Activated CD8-positive, alpha-beta memory T cell treated with anti-CD3 and anti-CD28 coated beads for 4 hours (primary cell): ENCODE measurements at places on chromosomes 4 and X.
A peak's percentile ranks its signal among the peaks of the same experiment; 100 is the strongest.

DNA sequence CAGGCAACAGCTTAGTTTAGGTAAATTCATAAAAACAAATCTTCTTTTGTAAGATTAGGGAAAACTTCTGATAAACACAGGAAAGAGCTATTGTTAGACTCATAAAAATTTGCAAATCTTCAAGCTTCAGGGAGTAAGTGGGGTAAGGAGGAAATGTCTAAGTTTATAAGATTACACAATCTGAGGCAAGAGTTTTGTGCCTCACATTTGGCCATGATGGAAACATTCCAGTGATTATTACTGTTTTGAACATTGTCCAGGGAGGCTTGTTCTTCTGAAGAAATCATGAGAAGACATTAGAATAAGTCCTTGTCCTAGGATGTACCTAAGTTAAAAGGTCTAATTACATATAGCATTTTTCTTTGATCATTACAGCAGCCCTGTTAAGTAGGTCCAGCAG is 72.8 kb downstream of the MAOB start:
- no peak for DNase-seq

DNA sequence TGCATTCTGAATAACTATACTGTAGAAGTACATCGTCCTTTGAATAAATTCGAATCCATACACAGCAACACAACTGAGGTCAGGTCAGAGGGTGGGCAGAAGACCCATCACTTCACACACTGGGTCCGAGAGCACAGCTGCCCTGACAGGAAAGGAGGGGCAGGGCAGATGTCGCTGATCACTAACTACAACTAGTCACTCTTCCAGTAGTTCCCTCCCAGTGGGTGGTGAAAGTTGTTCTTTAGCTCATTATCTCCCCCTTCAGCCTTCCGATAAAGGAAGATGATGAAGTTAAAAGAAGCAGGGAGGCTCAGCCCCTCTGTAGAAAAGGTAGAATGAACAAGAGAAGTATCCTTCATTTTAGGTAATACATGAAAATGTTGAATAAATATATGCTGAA is 278.9 kb downstream of the INPP4B start:
- no peak for DNase-seq

DNA sequence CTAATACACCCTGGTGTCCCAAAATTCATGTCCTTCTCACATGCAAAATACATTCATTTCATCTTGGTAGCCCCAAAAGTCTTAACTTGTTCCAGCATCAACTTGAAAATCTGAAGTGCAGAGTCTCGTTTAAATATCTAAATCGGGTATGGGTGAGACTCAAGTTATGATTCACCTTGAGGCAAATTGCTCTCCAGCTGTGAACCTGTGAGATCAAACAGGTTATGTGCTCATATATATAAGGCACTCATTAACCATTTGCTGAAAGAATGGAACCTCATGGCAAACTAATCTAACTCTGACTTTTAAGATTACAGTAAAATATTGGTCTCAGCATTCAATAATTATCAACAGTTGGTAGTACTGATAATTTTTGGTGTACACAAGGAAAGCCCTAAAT is 55.5 kb downstream of the PDLIM5 start:
- no peak for DNase-seq

GRCh38 chrX:119516157-119516702 is 48.0 kb downstream of the SLC25A5 start:
- DNase-seq: peak; percentile 1

DNA sequence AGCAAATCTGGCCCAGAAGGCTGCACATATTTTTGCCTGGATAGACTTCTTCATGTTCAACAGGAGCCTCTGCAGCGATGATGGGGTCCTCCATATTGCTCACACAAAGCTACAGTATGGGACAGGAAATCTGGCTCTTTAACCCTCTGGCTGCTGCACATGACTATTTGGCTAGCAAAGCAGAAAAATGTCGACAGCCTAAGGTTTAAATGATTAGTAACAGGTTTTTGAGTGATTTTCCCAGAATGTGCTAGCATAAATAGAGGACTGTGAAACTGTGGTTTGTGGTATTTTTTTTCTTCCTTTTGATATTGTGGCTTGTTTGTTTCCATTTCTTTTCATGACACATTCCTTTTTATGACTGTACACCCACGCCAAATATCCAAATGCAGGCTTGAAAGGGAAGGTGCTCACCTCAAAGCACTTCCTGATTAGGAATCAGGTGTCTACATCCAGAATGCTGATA is 120.2 kb upstream of the GK2 start:
- DNase-seq: no peak

DNA sequence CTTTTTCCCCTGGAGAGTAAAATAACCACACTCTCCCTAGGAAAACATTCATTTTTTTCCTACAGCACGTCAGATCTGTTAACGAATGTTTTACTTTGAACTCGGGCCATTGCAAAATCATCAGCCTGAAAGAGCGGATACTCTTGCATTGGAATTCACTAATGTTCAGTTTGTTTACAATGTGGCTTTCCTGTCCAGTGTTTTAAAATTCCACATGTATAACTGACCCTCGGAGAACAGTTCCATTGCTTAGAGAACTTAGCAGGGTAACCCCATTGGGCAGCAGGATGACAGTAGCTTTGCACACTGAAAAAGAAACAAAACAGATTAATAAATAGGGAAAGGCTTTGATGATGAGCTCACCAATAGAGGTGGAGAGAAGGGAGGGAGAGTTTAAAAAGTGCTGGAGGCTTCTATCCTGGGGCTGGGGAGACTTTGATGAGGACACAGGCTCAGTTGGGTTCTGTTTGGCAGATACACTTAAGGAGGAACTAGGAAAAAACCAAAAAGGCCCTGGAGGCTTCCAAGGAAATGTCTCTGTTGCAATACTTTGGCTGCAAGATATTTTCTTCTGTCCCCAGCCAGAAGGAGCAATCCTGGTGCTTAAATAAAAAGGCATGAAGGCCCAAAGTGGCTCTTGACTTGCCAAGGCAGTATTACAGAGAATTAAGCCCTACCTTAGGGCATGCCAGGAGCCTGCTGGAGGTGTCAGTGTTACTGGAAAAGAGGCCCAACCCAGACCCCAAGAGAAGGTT is 143.1 kb downstream of the ARSF start:
- DNase-seq: no peak

GRCh38 chr4:94208918-94209317 is 1.3 kb downstream of the SMARCAD1 start:
- no peak for DNase-seq

DNA sequence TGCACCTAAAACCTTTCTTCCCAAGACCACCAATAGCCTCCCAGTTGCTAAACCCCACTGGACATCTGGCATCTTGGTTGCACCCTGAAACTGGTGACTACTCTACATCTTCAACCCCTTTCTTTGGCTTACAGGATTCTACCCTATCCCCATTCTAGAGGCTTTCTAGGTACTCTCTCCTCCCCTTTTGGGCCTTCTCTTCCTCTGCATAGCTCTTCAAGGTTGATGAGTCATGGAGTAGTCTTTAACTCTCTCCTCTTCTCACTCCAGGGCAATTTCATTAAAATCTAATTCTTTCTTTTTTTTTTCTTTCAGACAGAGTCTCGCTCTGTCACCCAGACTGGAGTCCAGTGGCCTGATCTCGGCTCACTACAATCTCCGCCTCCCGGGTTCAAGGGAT is 16.8 kb downstream of the APOO start:
- no peak for DNase-seq
